HCT116 (cell line): ENCODE measurements at places on chromosomes 2 and 18. TPM values are rescaled to one million over a fixed set of nuclear protein-coding genes. Genes with fewer than 3 reads are reported as not detected.

DNA sequence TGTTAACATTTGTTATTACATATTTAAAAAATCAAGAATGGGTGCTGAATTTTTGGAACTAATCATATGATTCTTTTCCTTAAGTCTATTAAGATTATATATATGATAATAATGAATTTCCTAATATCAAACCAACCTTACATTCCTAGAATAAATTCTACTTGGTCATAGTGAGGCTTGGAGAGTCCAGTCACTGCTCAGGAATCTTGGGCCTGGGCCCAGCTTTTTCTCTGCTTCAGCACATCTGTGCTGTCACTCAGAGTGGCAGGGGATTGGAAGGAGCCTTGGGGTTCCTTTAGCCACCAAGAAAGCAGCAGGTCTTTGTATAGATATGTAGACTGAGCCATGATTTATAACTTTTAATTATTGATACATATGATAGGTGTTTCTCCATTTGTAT lies 19.9 kb upstream of the ZAP70 start:
- no peak for DNase-seq
- H3K4me1 ChIP-seq = no peaks in the 10 kb centered on the region
- no peak overlapping the region for H3K4me3 ChIP-seq
- H3K27ac ChIP-seq = no peak overlapping the region
- H3K36me3 ChIP-seq = no peaks in the 10 kb centered on the region

Gene TUBA3E
- total RNA-seq = not detected

Gene HOXD4
- total RNA-seq = 0.61 TPM

Gene PCARE
- not detected for total RNA-seq

DNA sequence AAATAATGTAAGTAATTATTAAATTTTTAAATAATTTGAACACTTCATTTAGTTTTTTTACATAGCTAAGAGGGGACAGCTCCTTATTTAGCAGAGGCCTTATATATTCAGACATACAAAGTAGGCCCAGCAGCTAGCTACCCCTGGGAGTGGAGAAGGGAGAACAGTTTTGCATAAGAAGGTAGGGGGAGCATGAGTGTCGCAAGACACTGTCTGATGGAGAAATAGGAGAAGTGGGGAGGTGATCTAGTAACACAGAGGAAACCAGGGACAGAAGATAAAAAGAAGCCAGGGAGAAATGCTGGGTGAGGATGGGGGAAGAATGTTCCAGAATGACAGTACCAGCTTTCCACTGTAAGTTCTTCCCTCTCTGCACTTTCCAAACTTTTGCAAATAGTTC lies 16.0 kb upstream of the RGPD4 start:
- H3K4me3 ChIP-seq = no peak overlapping the region
- no peak for DNase-seq
- no peaks in the 10 kb centered on the region for H3K36me3 ChIP-seq
- H3K27ac ChIP-seq = no peak overlapping the region

DNA sequence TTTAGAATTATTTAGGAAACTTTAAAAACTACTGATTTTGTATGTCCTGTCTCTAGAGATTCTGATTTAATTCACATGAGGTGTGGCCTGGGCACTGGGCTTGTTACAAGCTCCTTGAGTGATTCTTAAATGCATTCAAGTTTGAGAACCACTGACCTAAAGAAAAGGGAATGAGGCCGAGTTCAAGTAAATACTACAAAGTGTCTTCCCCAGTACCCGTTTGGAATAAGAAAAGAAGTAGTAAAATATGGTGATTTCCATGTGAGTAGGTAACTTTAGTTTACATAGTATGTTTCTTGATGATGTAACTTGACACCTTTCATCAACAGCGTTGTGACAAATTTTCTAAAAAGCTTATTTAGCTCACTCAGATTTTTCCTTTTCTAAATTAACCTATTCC lies 1022.9 kb upstream of the NRXN1 start:
- H3K27me3 ChIP-seq = no peaks in the 10 kb centered on the region
- no peaks in the 10 kb centered on the region for H3K36me3 ChIP-seq
- no peak for DNase-seq
- H3K4me3 ChIP-seq = no peak overlapping the region

- DNase-seq = peak; percentile 67
- H3K4me1 ChIP-seq = peaks cover 12% of the 10 kb centered on the region
- H3K27me3 ChIP-seq = no peaks in the 10 kb centered on the region
- no peak overlapping the region for H3K4me3 ChIP-seq
- H3K36me3 ChIP-seq = no peaks in the 10 kb centered on the region
- H3K27ac ChIP-seq = no peak overlapping the region
These were observed 24.7 kb upstream of the AGAP1 start for GRCh38 chr2:235468978-235469655.

- no peak overlapping the region for H3K27ac ChIP-seq
- H3K4me3 ChIP-seq = no peak overlapping the region
- H3K4me1 ChIP-seq = peaks cover 8% of the 10 kb centered on the region; the same call in 1 of the 2 replicates
- H3K36me3 ChIP-seq = no peaks in the 10 kb centered on the region
- no peak for DNase-seq
- no peaks in the 10 kb centered on the region for H3K27me3 ChIP-seq
These were observed 107.2 kb upstream of the ETAA1 start for GRCh38 chr2:67289921-67290371.

Gene SNTG2
- total RNA-seq = not detected

DNA sequence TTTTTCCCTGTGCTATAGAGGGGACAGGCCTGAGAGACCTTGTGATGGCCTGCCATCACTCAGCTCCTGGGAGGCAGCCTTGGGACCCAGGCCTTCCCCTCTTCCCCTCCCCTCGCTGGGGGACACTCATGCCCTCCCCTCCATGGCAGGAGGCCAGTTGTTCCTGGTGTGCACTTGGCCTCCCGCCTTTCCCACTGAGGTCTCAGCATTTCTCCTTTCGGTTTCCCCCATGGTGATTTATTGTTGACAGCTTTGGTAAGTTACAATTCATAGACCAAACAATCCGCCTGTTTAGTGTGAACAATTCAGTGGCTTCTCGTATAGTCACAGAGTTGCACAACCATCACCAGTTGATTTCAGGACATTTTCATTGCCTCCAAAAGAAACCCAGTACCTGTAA lies 10.2 kb upstream of the CNDP1 start:
- no peaks in the 10 kb centered on the region for H3K4me1 ChIP-seq
- H3K4me3 ChIP-seq = no peak overlapping the region
- DNase-seq = no peak
- 0 out of 2 replicates have a peak, but pooled peaks cover 4% of the 10 kb centered on the region for H3K27me3 ChIP-seq
- no peak overlapping the region for H3K27ac ChIP-seq

- no peaks in the 10 kb centered on the region for H3K4me1 ChIP-seq
- no peak for DNase-seq
- no peak overlapping the region for H3K4me3 ChIP-seq
- no peak overlapping the region for H3K27ac ChIP-seq
These were observed 83.4 kb downstream of the EHD3 start for GRCh38 chr2:31317396-31317795.

DNA sequence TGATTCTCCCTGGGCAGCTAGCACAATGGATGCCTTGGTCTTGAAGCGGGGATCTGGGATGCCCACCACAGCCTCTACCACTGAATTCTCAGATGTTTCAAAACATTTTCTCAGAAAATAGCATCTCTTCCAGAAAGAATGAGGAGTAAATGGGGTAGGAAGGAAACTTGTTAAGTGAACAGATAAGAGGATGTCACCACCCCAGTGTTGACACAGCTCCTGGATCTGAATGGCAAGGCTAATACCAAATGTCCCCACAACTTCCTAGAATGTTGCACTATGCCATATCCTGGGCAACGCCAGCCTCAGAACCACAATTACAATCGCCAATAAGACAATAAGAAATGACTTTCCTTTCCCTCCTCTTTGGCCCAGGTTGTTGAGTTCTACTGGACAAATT lies 177.2 kb downstream of the BCL11A start:
- H3K4me3 ChIP-seq = no peak overlapping the region
- no peak overlapping the region for H3K27ac ChIP-seq
- H3K4me1 ChIP-seq = no peaks in the 10 kb centered on the region
- DNase-seq = no peak
- H3K36me3 ChIP-seq = no peaks in the 10 kb centered on the region
